Caki2 (cell line): ENCODE measurements at places on chromosomes 12 and 14.
A peak's percentile ranks its signal among the peaks of the same experiment; 100 is the strongest.

- no peak for DNase-seq
Observed at GRCh38 chr12:26770239-26771070, 62.5 kb downstream of the ITPR2 start.

DNA sequence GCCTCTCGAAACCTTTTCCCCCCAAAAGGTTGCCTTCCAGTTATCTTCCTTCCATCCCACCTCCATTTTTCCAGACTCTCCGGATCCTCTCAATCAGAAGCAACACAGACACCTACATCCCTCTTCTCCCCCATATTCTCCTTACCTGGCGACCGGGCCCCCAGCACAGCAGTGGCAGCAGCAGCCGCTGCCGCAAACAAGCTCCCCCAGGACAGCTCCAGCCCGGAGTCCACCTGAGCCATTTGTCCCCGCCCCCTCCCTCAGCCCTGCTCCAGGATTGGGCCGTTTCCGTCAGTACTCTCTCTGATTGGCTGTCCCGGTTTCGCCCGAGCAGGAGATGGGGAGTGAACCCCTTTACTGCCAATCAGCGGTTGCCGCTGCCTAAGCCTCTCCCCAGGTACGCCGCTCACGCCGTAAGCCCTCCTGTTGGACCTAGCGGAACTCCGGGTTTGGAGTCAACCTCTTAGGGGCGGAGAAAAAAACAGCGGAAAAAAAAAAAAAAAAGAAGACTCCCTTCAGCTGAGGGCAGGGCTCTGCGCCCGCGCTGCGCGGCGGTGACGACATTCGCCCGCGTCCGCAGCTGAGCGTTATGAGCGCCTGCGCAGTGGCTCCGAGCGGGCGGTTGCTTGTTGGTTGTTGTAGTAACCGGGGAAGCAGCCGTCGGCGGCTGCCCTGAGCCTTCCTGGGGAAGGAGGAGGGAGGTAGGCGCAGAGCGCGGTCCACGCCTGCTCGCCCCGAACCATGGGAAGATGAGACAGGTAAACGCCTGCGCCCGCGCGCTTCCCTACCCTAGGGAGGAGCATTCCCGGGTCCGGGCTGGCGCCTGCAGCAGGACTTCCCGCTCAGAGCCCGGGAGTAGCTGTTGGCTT, at the start of the genes ERG28 and TTLL5:
ERG28 (minus strand) TSS at position 247 of the 869 bp plus-strand sequence. CDS start 3,374 bp downstream, outside the sequence.
TTLL5 (plus strand) TSS at position 617 of the 869 bp plus-strand sequence. CDS start 1,904 bp downstream, outside the sequence.
- DNase-seq: peak; percentile 100

- no peak for DNase-seq
Observed at GRCh38 chr12:49332891-49333371, 4.1 kb downstream of the C1QL4 start.

DNA sequence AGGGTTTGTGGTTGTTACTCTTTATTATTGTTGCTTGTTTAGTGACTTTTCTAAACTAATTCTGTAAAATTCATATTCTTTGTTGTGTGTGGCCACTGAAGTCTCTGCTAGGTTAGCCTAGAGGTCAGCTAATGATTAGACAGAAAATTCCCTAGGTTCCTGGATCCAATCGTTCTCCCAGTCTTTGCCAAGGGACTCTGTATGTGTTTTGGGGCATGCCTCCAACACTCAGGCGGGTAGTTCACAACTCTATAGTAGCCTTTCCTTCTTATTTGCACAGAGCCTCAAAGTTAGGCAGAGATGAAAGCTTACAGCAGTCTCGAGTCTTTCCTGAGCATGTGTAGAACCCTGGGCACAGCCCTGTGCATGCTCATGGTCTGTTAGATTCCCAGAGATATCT, 32.7 kb upstream of the RIN3 start:
- no peak for DNase-seq

- no peak for DNase-seq
Observed at GRCh38 chr14:46381674-46382073, 269.9 kb downstream of the RPL10L start.

DNA sequence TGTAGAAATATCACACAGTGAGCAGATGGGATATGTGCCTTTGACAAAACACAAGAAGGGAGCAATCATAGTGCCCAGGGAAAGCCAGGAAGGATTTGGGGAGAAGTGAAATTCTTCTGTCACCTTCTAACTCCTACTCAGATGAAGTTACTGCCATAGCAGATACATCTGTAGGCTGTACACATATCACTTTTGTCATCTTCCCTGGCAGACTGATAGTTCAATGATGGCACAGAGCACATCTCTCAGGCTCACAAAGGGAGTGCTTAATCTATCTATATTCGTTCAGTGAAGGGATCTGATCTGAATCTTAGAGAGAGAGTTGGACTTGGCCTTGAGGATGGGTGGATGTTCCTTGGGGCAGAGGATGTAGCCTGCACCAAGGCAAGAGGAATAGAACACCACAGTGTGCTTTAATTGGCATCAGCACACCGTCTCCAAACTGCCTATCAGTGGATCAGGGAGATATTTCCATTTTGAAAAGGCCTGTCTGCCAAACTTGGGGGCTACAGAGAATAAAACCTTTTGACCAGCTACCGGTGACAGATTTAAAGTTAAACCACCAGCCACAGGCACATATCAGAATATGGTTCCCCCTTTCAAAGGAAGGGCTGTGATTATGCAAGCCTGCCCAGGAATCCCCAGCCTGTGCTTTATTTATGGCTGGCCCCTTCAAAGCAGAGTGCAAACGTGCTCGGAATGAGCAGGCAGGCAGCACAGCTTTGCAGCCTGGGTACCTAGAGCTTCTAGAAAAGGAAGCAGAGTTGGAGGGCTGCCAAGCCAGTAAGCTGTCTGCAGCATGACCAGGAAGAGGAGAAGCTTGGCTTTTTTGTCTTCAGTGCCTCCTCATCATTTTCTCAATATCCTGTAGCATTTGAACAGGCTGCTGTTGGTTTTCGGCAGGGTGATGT, 165.5 kb upstream of the DYRK2 start:
- DNase-seq: no peak

DNA sequence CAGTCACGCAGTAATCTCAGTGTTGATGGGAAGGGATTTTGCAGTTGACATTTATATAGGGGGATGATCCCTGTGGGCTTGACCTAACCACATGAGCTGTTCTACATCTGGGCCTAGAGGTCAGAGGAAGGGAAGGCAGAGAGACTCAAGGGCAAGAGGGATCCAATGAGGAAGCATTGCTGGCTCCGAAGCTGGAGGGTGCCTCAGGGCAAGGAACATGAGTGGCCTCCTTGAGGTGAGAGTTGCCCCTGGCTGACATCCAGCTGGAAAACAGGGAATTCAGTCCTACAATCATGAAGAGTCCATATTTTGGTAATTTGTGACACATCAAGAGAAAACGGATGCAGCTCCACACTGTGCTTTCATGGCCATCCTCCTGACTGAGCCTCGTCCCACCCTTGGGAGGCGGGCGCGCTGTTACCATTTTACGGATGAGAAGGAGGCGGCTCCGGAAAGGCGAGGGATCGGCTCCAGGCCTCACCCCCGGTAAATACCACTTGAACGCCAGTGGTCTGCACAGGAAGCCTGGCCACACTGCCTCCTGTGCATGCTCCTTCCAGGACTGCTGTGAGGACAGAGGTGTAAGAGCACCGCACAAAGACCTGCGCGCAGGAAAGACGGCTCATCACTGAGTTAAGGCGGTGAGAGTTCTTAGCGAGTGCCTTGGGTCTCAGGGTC, 18.5 kb upstream of the FKBP4 start:
- DNase-seq: no peak

- no peak for DNase-seq
Observed at GRCh38 chr12:92701441-92701840, 1.3 kb upstream of the PLEKHG7 start.

DNA sequence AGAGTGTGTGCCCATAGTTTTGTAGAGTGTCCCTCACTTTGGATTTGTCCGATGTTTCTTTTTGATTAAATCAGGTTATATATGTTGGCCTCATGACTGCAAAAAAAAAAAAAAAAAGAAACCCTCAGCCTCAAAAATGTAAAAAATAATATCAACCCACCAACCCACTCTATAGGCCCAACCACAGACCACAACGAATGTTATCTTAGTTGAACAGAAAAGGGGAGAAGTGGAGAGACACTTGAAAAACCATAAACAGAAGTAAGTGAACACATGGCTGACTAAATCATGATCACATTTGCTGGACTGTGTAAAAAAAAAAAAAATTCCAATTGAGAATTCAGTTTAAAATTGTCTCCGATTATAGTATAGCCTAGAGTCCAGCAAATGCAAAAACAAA, 45.5 kb upstream of the ST8SIA1 start:
- no peak for DNase-seq

DNA sequence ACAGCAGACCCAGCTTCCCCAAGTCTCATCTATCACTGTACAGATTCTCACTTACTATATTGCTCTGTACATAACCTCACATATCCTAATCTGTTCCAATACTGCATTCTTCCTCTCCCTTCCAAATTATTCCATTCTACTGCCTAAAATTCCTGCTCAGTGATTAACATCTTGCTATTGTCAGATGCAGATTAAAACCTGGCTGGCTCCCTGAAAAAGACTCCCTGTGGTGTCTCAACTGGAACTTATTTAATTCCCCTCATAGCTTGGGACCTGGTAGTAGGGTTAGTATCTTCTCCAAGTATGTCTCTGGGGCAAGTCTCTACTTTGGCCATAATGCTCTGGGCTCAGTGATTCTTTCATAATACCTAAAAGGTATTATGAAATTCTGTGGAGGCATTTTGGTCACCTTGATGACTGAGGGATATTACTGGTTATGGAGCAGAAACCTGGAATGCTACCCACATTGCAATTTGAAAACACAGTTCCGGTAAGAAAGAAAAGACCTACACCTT, 55.8 kb downstream of the PAWR start:
- no peak for DNase-seq

- DNase-seq: peak; percentile 19
Observed at GRCh38 chr12:101743724-101744472, 4.6 kb upstream of the SYCP3 start.

GRCh38 chr12:15220451-15220850, 766 bp downstream of the RERG start:
- DNase-seq: no peak
